ENCODE measurements at places on chromosomes 12 and 14. TPM values are rescaled to one million over a fixed set of nuclear protein-coding genes. Genes with fewer than 3 reads are reported as not detected.

PLCZ1 gene
- total RNA-seq = not detected

LRFN5 gene
- total RNA-seq = 0.11 TPM

CLEC14A gene
- not detected for total RNA-seq

PRR4 gene
- 0.98 TPM for total RNA-seq

SDR9C7 gene
- total RNA-seq = not detected

AKAP3 gene
- 3.7 TPM for total RNA-seq

All from activated B cell treated with CpG ODN at 0.5 μM for 24 hours (primary cell).